ENCODE measurements at places on chromosomes 11 and 22.

DNA sequence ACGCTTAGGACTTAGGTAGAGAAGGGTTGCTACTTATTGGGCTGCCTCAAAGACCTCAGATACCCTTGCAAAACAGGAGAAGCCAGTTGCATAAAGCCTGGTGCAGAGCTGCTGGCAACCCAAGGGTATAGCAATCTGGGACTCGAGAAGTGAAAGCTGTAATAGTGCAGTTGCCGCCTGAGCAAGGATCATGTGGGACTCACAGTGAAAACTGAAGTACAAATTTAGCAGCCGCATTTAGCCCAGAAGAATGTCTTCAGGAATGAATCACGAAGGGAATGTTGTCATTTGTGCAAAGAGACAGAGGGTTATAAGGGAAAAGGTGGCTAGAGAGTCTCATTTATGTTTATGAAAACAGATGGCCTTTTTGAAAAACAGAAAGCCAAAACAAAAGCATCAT, 267.2 kb downstream of the TENM4 start:
- DNase-seq: no peak

DNA sequence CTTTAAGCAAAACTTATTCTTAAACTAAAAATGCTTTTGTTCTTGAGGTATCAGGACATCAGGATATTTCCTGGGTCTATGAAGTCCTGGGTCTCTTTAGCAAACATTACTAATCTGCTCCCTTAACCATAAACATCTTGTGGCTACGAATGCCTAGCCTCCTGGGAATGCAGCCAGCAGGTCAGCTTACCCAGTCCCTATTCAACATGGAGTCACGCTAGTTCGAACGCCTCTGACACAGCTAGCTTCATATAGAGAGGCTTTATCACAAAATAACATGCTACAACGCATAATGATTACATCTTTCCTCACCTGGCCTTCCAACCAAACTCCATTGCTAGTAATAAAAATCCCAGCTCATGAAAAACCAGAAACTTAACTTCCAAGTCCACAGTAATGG, 17.5 kb upstream of the FIBIN start:
- DNase-seq: no peak

- DNase-seq: no peak
Observed at GRCh38 chr11:35183326-35183925, 44.5 kb downstream of the CD44 start.

GRCh38 chr11:23317816-23318215, 457.5 kb upstream of the CCDC179 start:
- DNase-seq: no peak

- DNase-seq: no peak
Observed at GRCh38 chr11:58395581-58395980, 11.1 kb downstream of the OR5B3 start.

GRCh38 chr11:35629914-35630313, 11.7 kb downstream of the FJX1 start:
- no peak for DNase-seq

DNA sequence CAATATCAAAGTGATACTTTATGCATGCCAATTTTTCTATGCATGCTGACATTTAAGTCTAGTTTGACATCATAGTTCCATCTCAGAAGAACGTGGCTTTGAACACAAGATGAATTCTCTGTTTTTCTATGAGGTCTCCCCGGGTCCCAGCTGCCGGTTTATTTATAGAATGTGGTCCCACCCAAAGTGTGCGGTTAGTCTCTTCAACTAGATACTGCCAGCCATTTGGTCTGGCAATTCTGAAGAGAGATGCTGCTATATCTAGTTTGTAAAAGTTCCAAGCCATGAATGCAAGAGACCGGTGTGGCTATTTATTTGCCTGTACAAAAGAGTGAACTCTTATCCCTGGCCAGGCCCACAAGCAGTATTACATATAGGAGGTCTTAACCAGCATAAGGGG, 9.2 kb downstream of the OR5A2 start:
- no peak for DNase-seq
